ENCODE measurements at places on chromosomes 5 and 9. TPM values are rescaled to one million over a fixed set of nuclear protein-coding genes. Genes with fewer than 3 reads are reported as not detected.

Gene PCDHGA9
- polyA plus RNA-seq, result 0.90 TPM

Gene CACNA1B
- 0.01 TPM for polyA plus RNA-seq

Gene SLCO6A1
- not detected for polyA plus RNA-seq

Gene ELL2
- polyA plus RNA-seq, result 12.3 TPM

- H3K27me3 ChIP-seq, result peaks cover 40% of the 10 kb centered on the region
- peaks cover 21% of the 10 kb centered on the region for H3K4me1 ChIP-seq
- no peaks in the 10 kb centered on the region for H3K36me3 ChIP-seq
- DNase-seq, result peak; percentile 64
- H3K27ac ChIP-seq, result peak within 1 kb of the TSS; percentile 73
These were observed at the start of gene N4BP3 for GRCh38 chr5:178113141-178113787. Gene N4BP3 (plus strand): TSS chr5:178113532. CDS start chr5:178119584, 6,052 bp downstream.

- H3K36me3 ChIP-seq, result no peaks in the 10 kb centered on the region
- no peak overlapping the region for H3K27ac ChIP-seq
- H3K27me3 ChIP-seq, result no peaks in the 10 kb centered on the region
- H3K4me1 ChIP-seq, result no peaks in the 10 kb centered on the region
These were observed 178.0 kb downstream of the SYK start for GRCh38 chr9:90979639-90980038.

GRCh38 chr5:181114844-181115778 is 15.9 kb downstream of the OR2V1 start:
- no peaks in the 10 kb centered on the region for H3K36me3 ChIP-seq
- no peaks in the 10 kb centered on the region for H3K4me1 ChIP-seq

Gene SLC25A48
- not detected for polyA plus RNA-seq

- H3K36me3 ChIP-seq, result no peaks in the 10 kb centered on the region
- H3K4me1 ChIP-seq, result no peaks in the 10 kb centered on the region
- no peak for DNase-seq
- no peak overlapping the region for H3K27ac ChIP-seq
- no peak overlapping the region for H3K4me3 ChIP-seq
These were observed 72.1 kb downstream of the TENT4A start for GRCh38 chr5:6785161-6785860.

DNA sequence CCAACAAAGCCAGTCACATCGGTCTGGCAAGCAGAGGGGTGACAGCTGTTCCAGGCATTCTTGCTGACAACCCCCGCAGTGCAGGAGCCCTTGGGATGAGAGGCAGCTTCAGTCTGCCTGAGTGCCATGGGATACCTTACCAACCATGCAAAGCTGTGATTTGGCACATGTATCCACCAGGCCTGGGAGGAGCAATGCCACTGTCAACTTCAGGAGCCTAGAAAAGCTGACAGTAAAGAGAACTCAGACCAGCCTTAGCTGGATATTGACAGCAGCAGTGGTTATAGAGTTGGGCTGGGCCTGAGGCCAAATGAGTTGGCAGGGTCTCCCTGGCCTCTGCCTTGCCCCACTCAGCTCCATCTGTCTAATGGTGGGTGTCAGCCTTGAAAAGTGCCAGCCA is 10.1 kb upstream of the PLPPR1 start:
- no peak for DNase-seq
- H3K36me3 ChIP-seq, result no peaks in the 10 kb centered on the region
- no peak overlapping the region for H3K27ac ChIP-seq
- no peaks in the 10 kb centered on the region for H3K27me3 ChIP-seq
- no peaks in the 10 kb centered on the region for H3K4me1 ChIP-seq
- H3K4me3 ChIP-seq, result no peak overlapping the region

Gene ARSI
- 2.5 TPM for polyA plus RNA-seq

- H3K27ac ChIP-seq, result no peak overlapping the region
- DNase-seq, result no peak
- peaks cover 11% of the 10 kb centered on the region for H3K4me1 ChIP-seq
- H3K27me3 ChIP-seq, result no peaks in the 10 kb centered on the region
These were observed 182.0 kb downstream of the CCDC192 start for GRCh38 chr5:127885176-127885575.

Gene DMGDH
- polyA plus RNA-seq, result 0.55 TPM

Gene PPP3R2
- not detected for polyA plus RNA-seq

Gene PPP6C
- 23.5 TPM for polyA plus RNA-seq

DNA sequence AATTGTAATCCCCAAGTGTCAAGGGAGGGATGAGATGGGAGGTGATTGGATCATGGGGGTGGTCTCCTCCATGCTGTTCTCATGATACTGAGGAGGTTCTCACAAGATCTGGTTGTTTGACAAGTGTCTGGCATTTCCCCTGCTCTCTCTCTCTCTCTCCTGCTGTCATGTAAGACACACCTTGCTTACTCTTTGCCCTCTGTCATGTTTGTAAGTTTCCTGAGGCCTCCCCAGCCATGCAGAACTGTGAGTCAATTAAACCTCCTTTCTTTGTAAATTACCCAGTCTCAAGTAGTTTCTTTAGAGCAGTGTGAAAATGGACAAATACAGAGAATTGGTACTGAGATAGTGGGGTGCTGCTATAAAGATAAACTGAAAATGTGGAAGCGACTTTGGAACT is 207.9 kb downstream of the HINT1 start:
- DNase-seq, result no peak
- no peak overlapping the region for H3K4me3 ChIP-seq
- no peak overlapping the region for H3K27ac ChIP-seq

Gene SLC34A1
- 0.02 TPM for polyA plus RNA-seq

DNA sequence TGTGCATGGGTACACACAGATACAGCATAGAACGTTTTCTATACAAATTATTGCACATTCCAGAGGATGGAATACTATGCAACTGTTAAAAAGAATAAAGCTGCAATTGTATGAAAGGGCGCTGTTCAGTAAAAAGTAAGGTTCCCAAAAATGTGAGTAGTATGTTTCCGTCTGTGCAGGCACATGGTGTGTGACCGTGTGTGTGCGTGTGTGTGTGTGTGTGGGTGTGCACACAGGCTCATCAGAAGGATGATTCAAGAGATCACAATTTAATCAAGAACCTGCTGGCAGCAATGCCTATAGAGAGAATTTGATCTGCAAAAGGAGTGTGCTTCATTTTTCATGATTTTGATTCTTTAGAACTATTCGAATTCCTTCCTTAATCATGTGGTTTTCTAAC is 76.3 kb downstream of the SEMA4D start:
- H3K27me3 ChIP-seq, result no peaks in the 10 kb centered on the region
- H3K4me3 ChIP-seq, result no peak overlapping the region
- no peaks in the 10 kb centered on the region for H3K36me3 ChIP-seq
- no peak overlapping the region for H3K27ac ChIP-seq
- DNase-seq, result no peak

DNA sequence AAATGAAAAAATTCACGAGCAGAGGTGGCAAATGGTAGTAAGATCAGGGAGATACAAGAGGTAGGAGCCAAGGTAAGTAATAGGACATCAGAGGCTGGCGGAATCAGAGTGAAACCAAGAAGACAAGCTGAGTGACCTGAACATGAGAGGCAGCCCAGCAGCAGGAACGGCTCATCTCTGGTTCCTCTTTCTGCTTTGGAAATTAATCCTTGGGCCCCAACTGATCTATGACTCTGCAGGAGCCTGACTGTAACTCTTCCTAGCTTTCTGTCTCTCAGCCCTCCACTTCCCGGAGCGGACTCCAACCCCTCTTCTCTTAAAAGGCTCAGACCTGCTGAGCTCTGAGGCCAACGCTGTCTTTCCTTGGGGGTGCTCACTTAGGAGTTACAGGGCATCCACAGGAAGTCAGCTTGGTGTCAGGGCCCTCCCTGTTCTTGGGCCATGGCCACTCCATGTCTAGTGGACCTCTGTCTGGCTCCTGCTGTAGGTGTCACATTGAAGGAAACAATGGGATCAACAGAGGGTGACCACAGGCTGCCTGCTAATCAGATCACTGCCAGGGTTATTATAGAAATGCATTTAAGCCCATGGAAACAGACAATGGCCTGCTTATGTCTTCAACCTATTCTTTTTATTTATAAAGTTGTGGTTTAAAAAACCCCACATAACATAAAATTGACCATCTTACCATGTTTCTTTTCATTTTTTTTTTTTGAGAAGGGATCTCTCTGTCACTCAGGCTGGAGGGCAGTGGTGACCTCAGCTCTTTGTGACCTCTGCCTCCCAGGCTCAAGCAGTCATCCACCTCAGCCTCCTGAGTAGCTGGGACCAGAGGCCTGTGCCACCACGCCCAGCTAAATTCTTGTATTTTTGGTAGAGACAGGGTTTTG is 22.5 kb upstream of the SHB start:
- H3K27me3 ChIP-seq, result no peaks in the 10 kb centered on the region
- no peak overlapping the region for H3K27ac ChIP-seq
- no peak for DNase-seq
- no peak overlapping the region for H3K4me3 ChIP-seq
- no peaks in the 10 kb centered on the region for H3K4me1 ChIP-seq

DNA sequence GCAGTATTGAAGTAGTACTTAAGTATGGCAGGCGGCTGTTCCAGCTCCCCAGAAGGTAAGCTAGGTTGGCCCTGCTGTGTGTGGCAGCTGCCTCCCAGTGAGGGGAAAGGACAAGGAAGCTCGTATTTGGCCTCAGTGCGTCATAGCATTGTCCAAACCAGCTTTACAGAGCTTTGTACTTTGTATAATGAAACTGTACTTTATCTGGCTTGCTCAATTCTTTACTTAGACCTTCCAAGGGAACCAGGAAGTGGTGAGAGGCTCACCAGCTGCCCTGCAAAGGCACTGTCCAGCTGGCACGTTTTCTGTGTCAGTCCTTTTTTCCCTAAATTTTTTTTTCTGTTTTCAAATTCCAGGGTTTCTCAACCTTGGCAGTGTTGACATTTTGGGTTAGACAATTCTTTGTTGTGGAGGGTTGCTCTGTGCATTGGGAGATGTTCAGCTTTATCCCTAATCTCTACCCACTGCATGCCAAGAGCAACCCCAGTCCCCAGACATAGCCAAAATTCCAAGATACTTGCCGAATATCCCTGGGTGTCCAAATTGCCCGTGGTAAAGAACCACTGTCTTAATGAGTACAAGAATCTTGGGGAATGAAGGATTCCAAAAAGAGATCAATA is 474.5 kb downstream of the LRRC70 start:
- H3K36me3 ChIP-seq, result no peaks in the 10 kb centered on the region
- peak; percentile 68 for DNase-seq
- no peaks in the 10 kb centered on the region for H3K4me1 ChIP-seq
- H3K4me3 ChIP-seq, result no peak overlapping the region
- H3K27me3 ChIP-seq, result no peaks in the 10 kb centered on the region

GRCh38 chr9:129287619-129288305 is 109.7 kb upstream of the IER5L start:
- H3K4me1 ChIP-seq, result no peaks in the 10 kb centered on the region
- no peaks in the 10 kb centered on the region for H3K36me3 ChIP-seq
- H3K27ac ChIP-seq, result no peak overlapping the region
- H3K27me3 ChIP-seq, result no peaks in the 10 kb centered on the region
- H3K4me3 ChIP-seq, result no peak overlapping the region
- no peak for DNase-seq

DNA sequence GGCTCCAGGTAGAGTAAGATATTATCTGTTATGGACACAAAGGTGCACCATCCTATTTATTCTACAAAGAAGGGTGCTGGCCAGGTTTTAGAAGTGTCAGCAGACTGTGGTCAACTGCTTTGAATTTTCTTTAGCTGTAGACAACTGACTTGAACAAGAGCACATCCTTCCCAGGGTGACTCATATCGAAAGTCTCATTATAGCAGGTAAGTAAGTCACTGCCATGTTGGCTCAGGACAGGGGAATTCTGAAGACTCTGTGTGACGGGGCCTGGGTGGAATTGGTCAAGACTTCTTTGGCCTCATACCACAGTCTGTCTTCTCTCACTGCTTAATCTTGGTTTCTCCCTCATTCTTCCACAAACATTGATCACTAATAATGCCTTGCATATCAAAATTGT is 214.5 kb upstream of the CDH9 start:
- H3K4me3 ChIP-seq, result no peak overlapping the region
- H3K27me3 ChIP-seq, result no peaks in the 10 kb centered on the region
- no peak for DNase-seq
- no peak overlapping the region for H3K27ac ChIP-seq

Gene KIF4B
- polyA plus RNA-seq, result 0.02 TPM

DNA sequence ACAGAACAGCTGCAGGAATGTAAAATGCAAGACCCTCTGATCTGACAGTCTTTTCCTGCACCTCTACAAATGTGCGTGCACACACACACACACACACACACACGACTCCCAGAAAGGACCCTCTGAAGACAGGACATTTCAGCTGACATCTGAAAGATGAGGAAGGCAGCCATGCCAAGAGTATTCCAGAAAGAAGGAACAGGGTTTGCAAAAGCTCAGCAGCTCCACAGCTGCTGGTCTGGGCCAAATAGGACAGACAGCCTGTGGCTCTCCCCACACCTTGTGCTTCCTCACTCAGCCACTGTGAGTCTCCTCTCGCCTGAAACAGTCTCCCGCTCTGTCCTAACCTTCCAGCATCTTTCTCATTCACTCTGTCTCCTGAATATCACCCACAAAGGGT is 189.0 kb downstream of the PALM2AKAP2 start:
- peaks cover 6% of the 10 kb centered on the region for H3K36me3 ChIP-seq
- peak; percentile 67 for DNase-seq
- H3K4me1 ChIP-seq, result no peaks in the 10 kb centered on the region

GRCh38 chr5:111857623-111858022 is 100.6 kb upstream of the NREP start:
- no peaks in the 10 kb centered on the region for H3K36me3 ChIP-seq
- no peak overlapping the region for H3K4me3 ChIP-seq
- H3K4me1 ChIP-seq, result peaks cover 58% of the 10 kb centered on the region

Gene SH3TC2
- 0.81 TPM for polyA plus RNA-seq

Gene HRCT1
- 6.3 TPM for polyA plus RNA-seq

Gene FRMPD1
- polyA plus RNA-seq, result not detected

GRCh38 chr5:90586469-90586868 is 27.9 kb downstream of the ADGRV1 start:
- no peaks in the 10 kb centered on the region for H3K4me1 ChIP-seq
- no peak for DNase-seq
- peaks cover 2% of the 10 kb centered on the region for H3K27me3 ChIP-seq
- no peak overlapping the region for H3K4me3 ChIP-seq

Gene NEUROG1
- not detected for polyA plus RNA-seq

Data from lung (tissue), 17 donors.